ENCODE measurements at places on chromosomes 6 and 20.

- DNase-seq, result no peak
Measured at GRCh38 chr6:64160486-64160885, 524.9 kb downstream of the PHF3 start.

- DNase-seq, result no peak
Measured at GRCh38 chr20:14826543-14827313, 489.3 kb upstream of the FLRT3 start.

DNA sequence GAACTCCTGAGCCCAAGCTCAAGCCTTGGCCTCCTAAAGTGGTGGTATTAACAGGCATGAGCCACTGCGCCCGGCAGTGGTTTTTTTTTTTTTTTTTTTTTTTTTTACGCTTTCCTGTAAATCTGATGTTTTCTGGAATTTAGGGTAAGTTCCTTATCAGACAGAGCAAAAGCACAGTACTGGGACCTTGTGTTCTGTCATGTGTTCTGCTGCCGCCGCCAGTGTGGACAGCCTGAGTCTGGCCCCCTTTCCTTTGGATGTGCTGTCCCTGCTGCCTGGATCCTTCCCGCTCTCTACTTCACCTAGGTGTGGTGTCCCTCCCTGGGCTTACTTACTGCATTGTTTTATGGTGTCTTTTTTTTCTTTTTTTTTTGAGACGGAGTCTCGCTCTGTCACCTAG is 11.7 kb downstream of the DNMT3B start:
- DNase-seq, result no peak

DNA sequence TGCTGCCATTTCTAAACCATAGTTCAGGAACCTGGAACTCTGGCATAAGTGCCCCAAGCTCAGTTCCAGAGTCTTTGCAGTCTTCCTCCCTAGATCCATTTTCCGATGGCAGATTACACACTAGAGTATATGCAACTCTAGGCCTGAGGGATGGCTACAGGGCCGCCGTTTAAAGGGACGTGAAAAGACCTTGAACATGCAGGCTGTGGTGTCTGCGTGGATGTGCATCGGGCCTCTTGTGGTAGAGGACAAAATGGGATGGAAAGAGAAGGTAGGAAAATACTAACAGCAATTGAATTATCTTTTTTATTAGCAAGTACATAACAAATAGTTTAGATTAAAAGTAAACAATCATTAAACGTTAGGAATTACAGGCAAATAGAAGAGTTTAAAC is 588.9 kb downstream of the RFPL4B start:
- DNase-seq, result no peak

DNA sequence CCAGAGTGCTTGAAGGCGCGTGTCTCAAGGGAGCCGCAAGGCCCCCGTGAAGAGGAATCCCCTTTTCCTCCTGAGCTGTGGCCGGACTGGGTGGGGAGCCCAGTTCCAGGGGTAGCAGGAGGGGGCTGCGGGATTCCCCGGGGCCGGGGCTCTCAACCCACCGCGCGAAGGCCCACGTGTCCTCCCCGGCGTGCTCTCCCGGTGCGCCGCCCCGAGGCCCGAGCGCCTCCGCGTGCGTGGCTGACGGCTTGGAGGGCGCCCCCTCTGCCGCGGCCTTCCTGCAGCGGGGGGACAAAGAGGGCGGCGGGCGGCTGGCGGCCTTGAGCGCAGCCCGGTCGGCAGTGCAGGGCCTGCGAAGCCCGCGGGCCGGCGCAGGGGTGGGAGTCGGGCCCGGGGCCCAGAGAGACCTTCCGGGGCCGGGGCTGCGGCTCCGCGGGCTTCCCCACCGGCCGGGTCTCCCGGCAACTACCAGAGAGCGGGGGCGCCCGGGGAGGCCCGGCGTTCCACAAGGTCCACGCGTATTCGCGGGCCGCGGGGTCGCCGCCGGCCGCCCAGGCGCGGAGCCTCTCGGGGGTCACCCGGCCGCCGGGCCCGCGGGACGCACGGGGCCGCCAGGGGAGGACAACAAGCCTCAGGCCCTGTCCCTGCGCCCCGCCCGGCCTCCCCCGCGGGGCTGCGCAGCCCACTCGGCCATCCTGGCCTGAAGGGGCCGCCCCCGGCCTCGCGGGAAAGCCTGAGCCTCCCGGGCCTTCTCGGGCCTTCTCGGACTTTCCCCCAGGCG is at the start of gene FAM217A:
FAM217A (minus strand) TSS at position 447 of the 781 bp plus-strand sequence. CDS start 1,723 bp downstream, outside the sequence.
- DNase-seq, result no peak

DNA sequence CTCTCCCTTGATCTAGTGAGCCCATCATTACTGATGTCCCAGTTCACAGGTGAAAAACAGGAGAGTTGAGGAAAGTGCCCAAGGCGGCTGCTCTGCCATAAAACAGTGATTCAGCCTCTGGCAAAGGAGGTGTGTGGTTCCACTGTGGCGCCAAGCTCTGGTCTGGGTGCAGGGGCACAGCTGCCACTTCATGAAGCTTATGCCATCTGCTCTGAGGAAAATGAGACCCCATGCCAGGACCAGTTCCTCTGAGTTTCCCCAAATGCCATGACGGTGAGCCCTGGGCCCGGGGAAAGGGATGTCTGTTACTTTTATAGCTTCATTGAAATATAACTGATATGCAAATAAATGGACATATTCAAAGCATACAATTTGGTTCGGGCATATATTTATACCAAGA is 33.7 kb upstream of the ZBP1 start:
- DNase-seq, result no peak

- DNase-seq, result no peak
Measured at GRCh38 chr20:63026582-63027165, 19.9 kb upstream of the BHLHE23 start.

DNA sequence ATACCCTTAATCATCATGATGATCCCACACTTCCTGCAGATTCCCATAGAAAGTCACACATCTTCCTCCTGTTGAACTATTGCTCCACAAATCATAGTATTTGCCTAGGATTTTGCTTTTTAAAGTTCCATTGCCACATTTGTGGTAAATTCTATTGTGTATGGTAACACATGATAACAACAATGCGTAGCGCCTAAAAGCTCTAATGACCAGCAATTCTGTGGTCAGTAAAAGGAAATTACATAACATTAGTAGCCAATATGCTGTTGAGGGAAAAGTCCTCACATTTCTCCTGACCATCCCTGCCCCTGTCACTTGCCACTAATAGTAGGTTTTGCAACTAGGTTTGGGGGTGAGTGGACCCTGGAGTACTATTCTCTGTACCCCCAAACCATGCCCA is 31.8 kb upstream of the PDE7B start:
- DNase-seq, result no peak

GRCh38 chr6:169932491-169932890 is 181.1 kb downstream of the ERMARD start:
- DNase-seq, result no peak

DNA sequence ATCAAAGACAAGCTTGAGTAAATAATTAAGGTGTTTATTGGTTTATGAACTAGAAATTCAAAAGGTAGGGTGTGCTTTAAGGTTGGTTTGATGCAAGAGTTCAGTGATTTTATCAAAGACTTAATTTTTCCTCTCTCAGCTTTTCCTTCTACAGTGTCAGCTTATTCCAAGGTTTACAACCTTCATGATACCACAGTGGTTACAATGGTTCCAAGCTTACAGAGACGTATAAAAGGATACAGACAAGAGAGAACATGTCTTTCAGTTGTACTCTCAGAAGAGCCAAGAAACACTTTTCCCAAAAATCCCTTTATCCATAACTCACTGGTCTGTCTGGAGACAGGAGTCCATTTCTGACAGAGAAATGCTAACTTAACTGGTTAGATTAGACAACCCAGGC is 93.5 kb upstream of the LOC128125822 start:
- no peak for DNase-seq

DNA sequence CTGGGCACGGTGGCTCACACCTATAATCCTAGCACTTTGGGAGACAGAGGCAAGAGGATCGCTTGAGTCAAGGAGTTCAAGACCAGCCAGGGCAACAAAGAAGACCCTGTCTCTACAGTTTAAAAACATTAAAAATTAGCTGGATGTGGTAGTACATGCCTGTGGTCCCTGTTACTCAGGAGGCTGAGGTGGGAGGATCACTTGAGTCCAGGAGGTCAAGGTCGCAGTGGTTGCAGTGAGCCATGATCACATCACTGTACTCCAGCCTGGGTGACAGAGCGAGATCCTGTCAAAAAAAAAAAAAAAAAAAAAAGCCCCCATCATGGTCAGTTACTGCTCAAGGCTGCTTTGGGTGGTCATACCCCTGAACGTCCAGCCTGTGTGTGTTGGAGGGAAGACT is 55.8 kb downstream of the ARHGAP40 start:
- DNase-seq, result no peak

- DNase-seq, result no peak
Measured at GRCh38 chr20:24785141-24786110, 163.6 kb upstream of the CST7 start.

All from activated CD4-positive, alpha-beta T cell treated with anti-CD3 and anti-CD28 coated beads for 4 hours (primary cell).